ENCODE measurements at places on chromosomes 5 and 9. TPM values are rescaled to one million over a fixed set of nuclear protein-coding genes. Genes with fewer than 3 reads are reported as not detected.

GRCh38 chr5:148806520-148806931 is 19.9 kb upstream of the ADRB2 start:
- H3K36me3 ChIP-seq = no peaks in the 10 kb centered on the region
- peaks cover 19% of the 10 kb centered on the region for H3K4me1 ChIP-seq
- no peak overlapping the region for H3K4me3 ChIP-seq
- no peak for DNase-seq
- H3K27me3 ChIP-seq = no peaks in the 10 kb centered on the region
- no peak overlapping the region for H3K27ac ChIP-seq

Gene PTGER4
- 3.1 TPM for total RNA-seq

Gene ZBTB6
- 9.6 TPM for total RNA-seq

GRCh38 chr5:116738239-116738614 is 163.6 kb upstream of the SEMA6A start:
- H3K27ac ChIP-seq = no peak overlapping the region
- H3K4me1 ChIP-seq = peaks cover 51% of the 10 kb centered on the region
- no peaks in the 10 kb centered on the region for H3K27me3 ChIP-seq
- peaks cover 3% of the 10 kb centered on the region for H3K36me3 ChIP-seq
- H3K4me3 ChIP-seq = no peak overlapping the region
- no peak for DNase-seq

- H3K4me1 ChIP-seq = no peaks in the 10 kb centered on the region
- H3K4me3 ChIP-seq = peak overlapping the region; percentile 66
- no peaks in the 10 kb centered on the region for H3K27me3 ChIP-seq
Observed at GRCh38 chr9:136117916-136118319, 757 bp downstream of the TMEM250 start.

DNA sequence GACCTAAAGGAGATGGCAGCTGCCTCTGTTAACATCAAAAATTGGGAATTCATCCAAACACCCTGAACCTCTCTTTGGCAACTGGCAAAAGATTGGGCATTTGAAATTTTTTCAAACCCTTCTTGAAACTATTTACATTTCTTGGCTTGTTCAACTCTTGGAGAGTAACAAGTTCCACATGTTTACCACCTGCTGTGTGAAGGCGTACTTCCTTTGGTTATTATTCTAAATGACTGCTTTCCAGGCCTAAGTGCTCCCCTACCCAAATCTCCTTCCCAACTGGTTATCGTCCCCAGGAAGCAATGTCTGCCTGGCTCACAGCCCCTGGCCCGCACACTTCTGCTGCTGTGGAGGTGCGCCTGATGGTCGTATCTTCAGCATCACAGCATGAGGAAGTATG is 422.7 kb downstream of the DMAC1 start:
- H3K4me3 ChIP-seq = no peak overlapping the region
- H3K36me3 ChIP-seq = no peaks in the 10 kb centered on the region
- no peaks in the 10 kb centered on the region for H3K27me3 ChIP-seq
- no peak for DNase-seq
- no peak overlapping the region for H3K27ac ChIP-seq
- peaks cover 5% of the 10 kb centered on the region for H3K4me1 ChIP-seq

Gene SPATA6L
- total RNA-seq = 1.8 TPM

- no peaks in the 10 kb centered on the region for H3K36me3 ChIP-seq
- peak overlapping the region; percentile 77 for H3K4me3 ChIP-seq
- no peaks in the 10 kb centered on the region for H3K27me3 ChIP-seq
- no peak for DNase-seq
- peaks cover 34% of the 10 kb centered on the region for H3K4me1 ChIP-seq
Observed at GRCh38 chr9:111481885-111482636, 2.1 kb downstream of the ECPAS start.

Gene RFX3
- total RNA-seq = 17.5 TPM

DNA sequence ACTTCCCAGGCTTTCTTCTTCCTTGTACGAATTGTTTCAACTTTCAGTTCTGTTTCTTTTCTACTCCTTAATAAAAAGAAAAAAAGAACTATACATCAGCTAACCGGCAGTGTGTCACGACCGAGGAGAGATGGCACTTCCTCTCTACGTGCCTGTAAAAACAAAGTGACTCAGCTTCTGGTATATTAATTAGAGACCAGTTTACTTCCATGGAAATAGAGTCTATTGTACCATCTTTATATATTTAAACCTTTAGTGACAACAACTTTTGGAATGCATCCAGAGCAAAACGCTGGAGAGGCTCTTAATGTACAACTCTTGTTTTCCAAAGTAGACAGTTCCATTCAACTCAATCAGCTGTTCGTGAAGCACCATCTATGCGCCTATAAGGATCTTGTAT is 94.5 kb upstream of the LIFR start:
- DNase-seq = no peak
- H3K36me3 ChIP-seq = no peaks in the 10 kb centered on the region

Gene GLRA1
- total RNA-seq = not detected

Gene ITGA2
- 5.5 TPM for total RNA-seq

Gene TPM2
- 146 TPM for total RNA-seq

Gene CLINT1
- 76.1 TPM for total RNA-seq

Gene MARVELD2
- total RNA-seq = 34.7 TPM

Gene STK32A
- total RNA-seq = 3.0 TPM

Gene GRIA1
- total RNA-seq = 0.76 TPM

Gene PDLIM4
- total RNA-seq = 10.6 TPM

GRCh38 chr5:34450338-34450737 is 205.8 kb upstream of the RAI14 start:
- H3K4me3 ChIP-seq = no peak overlapping the region
- DNase-seq = no peak
- no peak overlapping the region for H3K27ac ChIP-seq
- H3K4me1 ChIP-seq = peaks cover 19% of the 10 kb centered on the region
- H3K36me3 ChIP-seq = peaks cover 16% of the 10 kb centered on the region
- H3K27me3 ChIP-seq = no peaks in the 10 kb centered on the region

- peaks cover 36% of the 10 kb centered on the region for H3K4me1 ChIP-seq
- no peak overlapping the region for H3K4me3 ChIP-seq
- no peaks in the 10 kb centered on the region for H3K27me3 ChIP-seq
- peaks cover 6% of the 10 kb centered on the region for H3K36me3 ChIP-seq
- DNase-seq = no peak
Observed at GRCh38 chr5:122420091-122420490, 108.1 kb downstream of the SNCAIP start.

Gene MEF2C
- 1.4 TPM for total RNA-seq

DNA sequence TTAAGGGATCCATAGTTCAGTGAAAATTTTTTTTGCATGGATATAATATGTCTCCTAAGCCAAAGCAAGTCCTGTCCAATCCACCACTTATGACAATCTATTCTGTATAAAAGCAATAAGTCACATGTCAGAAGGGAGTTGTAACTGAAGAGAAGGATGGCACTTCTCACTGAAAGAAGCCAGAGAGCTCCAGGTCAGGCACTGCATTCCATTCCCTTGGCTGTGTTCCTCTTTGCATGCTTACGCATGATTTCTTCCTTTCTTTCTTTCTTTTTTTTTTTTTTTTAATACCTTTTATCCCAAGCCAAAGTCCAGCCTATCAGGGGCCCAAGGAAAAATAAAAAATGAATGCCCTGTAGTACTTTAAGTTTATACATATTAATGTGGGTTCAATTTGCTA is 39.8 kb downstream of the MAMDC2 start:
- H3K4me1 ChIP-seq = peaks cover 32% of the 10 kb centered on the region
- H3K36me3 ChIP-seq = no peaks in the 10 kb centered on the region
- no peak overlapping the region for H3K4me3 ChIP-seq
- no peaks in the 10 kb centered on the region for H3K27me3 ChIP-seq
- no peak for DNase-seq

DNA sequence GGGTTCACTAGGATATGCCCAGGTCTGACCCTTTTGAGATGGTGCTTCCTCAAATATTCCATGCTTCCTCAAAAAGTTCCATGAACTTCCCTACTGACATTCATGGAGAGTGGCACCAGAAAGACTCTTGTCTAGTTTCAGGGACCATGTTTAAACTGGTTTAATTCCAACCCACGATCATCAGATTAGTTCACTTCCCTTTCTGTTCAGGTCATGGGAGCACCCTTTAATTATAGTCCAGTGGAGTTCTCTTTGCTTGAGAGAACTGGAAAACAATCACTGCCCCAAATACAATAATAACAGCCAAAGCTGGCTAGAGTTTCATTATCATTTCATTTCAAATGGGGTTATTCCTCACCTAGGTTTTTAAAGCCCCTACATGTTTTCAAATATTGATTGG is 9.7 kb upstream of the ERBIN start:
- H3K4me1 ChIP-seq = no peaks in the 10 kb centered on the region
- H3K4me3 ChIP-seq = no peak overlapping the region
- no peaks in the 10 kb centered on the region for H3K27me3 ChIP-seq

Data from WTC11 (cell line).